NCI-H1048 (cell line): ENCODE measurements at places on chromosomes 12 and 14.
A peak's percentile ranks its signal among the peaks of the same experiment; 100 is the strongest.

DNA sequence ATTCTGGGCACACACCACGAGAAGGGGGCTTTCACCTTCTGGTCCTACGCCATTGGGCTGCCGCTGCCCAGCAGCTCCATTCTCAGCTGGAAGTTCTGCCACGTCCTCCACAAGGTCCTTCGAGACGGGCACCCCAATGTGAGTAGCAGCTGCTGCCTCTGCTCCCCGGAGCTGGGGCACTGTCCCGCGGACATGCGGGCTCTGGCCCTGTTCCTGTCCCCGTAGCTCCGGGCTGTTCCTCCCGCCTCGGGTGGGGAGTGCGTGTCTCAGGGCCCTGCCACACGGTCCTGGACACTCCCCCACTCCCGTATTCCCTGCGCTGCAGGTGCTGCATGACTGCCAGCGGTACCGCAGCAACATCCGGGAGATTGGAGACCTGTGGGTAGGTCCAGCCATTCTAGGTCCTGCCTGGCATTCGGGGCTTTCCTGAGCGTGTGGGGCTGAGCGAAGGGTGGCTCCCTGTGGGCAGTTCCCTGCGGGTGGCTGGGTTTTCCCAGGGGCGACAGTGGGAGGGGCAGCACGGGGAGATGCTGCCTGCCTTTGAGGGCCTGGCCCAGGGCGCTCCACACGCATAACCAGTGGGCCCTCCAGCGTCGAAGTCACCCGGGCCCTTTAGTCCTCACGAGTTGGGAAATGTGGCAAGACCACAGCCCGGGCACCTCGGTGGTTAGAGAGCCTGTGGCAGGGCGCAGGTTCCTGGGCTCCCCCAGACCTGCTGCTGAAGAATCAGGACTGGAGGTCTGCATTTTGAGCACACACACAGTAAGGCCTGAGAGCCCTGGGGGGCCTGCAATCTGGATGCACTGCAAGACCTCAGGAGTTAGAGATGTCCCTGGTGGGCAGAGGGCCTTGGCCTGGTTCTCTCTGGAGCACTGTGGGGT is 13.5 kb downstream of the HIP1R start:
- DNase-seq, result no peak

DNA sequence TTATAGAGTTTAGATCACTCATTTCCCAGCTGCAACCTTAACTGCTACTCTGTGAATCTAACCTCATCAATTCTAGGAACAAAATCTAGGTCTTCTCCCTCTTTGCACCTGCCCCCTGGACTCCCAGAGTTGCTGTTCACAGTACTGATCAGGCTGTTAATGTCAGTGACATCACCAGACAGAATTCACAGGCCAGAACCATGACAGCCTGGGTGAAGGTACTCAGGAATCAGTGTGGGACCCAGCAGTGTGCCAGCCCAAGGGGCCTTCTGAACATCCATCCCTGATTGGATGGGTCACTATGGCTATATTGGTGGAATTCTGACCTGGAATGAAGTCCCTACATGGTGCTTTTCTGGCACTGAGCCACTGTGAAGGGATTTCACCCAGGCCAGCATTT is 72.8 kb downstream of the CLMN start:
- no peak for DNase-seq

DNA sequence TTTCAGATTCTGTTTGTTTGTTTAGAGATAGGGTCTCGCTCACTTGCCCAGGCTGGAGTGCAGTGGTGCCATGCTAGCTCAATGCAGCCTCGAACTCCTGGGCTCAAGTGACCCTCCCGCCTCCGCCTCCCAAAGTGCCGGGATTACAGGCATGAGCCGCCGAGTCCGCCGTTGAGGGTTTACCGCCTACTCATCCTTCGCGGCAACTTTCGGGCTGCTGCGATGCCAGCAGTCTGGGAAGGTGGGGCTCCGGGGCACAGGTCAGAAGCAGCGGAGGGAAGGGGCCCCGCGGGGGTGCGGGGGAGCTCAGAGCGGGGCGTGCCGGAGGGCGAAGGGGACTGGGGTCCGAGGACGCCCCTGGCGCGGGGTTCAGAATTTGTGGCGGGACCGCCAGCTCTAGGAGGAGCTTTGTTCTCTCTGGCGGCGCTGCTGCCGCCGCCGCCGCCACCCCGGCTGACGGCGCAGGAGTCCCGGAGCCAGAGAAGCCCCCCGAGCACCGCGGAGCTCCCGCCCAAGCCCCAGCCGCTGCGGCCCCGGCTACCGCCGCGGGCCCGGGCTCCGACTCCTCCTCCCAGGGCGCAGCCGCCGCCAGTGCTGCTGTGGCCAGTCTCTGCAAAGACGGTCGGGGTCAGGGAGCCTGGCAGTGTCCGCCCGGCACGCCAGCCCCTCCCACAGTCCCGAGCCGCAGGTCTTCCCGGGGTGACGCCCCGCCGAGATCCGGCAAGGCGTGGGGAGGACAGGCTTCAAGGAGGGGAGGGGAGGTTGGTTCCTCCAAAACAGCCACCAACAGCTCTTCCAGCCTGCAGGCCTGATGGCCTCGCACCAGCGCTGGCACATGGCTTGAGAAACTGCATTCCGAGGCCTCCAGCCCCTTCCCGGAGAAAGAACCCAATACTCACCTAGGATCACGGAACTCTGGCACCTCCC is 10.9 kb upstream of the KRT77 start:
- no peak for DNase-seq

DNA sequence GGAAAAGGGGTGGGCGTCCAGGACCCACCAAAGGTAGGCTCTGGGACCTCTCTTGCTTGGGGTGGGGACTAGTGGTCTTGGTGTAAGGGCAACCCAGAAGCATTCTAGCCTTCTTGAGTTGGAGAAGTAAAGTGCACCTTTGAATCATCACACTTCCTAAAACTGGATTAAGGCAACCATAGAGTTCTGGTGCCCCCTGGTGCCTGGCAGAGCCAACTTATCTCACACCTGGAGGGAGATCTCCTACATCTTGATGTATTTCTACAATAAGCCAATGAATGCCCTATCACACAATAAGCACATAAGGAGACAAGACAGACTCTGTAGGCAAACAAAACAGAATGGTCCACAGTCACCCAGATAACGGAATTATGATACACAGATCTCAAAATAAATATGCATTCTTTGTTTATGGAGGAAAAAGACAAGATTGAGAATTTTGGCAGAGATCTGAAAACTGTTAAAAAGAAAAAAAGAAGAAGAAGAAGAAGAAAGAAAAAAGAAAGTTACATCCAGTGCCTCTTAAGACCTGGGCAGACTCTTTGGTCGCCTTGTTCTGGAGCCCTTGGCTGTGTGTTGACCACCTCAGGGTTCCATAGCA is 95.9 kb upstream of the PPP2R5C start:
- DNase-seq, result no peak

- DNase-seq, result no peak
Measured at GRCh38 chr14:86799244-86799647, 1193.7 kb downstream of the GALC start.

GRCh38 chr12:71282925-71283324 is 125.1 kb upstream of the TSPAN8 start:
- no peak for DNase-seq

- no peak for DNase-seq
Measured at GRCh38 chr12:42325326-42325652, 605 bp downstream of the ZCRB1 start.

DNA sequence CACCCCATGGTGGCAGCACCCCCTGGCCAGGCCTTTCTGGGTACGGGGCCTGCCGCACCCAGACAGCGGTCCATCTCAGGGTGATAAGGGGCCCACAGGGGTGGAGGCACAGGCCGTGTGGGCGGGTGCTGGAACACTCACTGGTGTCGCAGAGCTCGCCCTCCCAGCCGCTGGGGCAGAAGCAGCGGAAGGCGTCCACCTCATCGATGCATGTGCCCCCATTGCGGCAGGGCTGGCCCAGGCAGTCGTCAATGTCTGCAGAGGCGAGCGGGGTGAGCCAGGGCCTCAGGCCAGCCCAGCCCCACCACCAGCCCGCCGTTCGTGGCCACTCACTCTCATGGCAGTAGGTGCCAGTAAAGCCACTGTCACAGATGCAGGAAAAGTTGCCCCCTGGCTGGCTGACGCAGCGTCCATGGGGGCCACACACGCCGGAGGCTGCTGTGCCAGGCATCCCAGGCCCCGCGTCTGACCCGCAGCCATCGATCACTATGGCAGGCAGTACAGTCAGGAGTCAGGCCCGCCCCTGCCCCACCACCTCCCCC is 19.9 kb downstream of the JAG2 start:
- DNase-seq, result no peak

DNA sequence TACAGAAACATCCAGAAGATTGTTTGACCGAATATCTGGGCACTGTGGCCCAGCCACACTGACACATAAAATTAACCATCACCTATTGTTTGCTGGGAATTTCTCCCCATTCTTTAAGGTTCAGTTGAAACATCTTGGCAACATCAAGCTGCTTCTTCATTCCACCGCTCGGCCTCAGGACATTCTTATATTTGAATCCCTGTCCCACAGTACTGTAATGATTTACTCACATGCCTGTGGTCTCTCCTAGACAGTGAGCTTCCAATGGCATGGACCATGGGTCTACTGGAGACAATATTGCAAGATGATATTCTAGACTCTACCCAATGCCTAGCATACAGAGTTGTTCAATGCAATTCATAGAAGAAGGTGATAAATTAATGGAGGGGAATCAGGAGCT is 56.1 kb downstream of the EMP1 start:
- DNase-seq, result no peak

DNA sequence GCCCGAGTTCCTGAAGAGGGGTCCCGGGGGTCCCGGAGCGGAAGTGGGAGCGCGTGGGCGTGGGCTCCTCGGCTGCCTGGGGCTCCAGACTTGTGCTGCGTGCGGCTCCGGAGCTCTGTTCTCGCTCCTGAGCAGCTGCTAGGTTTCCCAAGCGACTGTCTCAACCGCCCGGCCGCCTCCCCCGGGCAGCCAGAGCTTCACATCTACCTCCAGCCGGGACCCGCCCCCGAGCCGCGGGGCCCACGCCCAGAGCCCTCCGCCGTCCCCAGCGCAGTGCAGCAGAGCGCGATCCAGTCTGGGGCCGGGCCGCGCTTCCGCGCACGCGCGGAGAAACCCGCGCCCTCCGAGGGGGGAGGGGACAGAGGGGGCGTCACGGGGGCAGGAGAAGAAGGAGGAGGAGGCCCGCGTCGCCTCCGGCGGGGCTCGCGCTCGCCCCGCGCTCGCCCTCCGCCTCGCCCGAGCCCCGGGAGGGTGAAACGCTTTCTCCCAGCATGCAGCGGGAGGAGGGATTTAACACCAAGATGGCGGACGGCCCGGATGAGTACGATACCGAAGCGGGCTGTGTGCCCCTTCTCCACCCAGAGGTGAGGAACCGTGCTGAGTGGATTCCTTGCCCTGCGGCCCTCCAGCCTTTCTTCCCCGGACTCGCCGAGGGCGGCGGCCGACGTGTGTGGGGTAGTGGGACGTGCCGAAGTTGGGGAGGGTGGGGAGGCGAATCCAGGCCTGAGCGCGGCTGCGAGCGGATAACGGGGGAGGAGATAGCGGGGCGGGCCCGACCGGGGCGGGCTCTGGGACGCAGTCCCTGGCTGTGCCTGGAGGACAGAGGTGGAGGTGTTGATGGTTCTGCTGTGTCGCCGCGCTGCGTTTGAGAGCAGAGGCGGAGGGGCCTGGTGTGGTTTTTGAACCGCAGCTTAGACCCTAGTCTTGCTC is at the start of gene ZDHHC17:
ZDHHC17 (plus strand) TSS at position 370 of the 930 bp plus-strand sequence; CDS start at position 492, 122 bp downstream.
- peak; percentile 72 for DNase-seq

GRCh38 chr14:51333299-51333698 is 93.3 kb downstream of the TMX1 start:
- DNase-seq, result no peak

DNA sequence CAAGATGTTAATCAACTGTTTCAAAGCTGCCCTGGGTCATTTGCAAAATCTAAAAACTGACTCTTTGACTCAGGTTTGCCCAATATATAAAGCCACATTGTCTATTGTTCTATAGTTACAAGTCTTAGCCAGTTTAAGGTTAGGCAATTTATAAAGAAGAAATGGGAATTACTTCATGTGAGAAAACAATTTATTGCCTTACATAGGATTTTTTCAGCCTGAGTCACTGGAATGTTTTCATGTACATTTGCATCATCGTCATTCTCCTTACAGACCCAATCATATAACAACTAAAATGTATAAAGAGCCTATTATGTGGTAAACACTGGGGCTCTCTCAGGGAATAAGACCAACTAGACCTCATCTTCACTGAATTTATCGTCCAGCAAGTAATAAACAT is 100.3 kb upstream of the PLEKHG7 start:
- peak; percentile 19 for DNase-seq

- no peak for DNase-seq
Measured at GRCh38 chr14:95097385-95097784, 59.9 kb downstream of the DICER1 start.

DNA sequence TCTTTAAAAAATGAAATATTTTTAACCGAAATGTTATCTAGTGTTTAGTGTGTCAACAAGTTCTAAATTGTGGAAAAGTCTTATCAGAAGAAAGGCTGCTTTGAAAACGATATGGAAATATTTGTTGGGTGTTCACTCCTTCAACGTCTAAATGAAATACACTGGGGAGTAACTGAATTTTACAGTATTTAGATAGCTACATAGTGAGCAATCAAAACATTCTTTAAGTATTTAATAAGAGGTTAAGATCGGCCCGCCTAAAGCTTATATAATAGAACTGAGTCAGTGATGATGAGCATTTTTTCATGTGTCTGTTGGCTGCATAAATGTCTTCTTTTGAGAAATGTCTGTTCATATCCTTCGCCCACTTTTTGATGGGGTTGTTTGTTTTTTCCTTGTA is 228.3 kb downstream of the RAD51B start:
- DNase-seq, result no peak

- DNase-seq, result no peak
Measured at GRCh38 chr12:31521964-31522363, 69.0 kb downstream of the DENND5B start.

- no peak for DNase-seq
Measured at GRCh38 chr12:19245666-19246065, 116.1 kb downstream of the PLEKHA5 start.

GRCh38 chr12:14185427-14186192 is 179.9 kb upstream of the ATF7IP start:
- DNase-seq, result peak; percentile 21

DNA sequence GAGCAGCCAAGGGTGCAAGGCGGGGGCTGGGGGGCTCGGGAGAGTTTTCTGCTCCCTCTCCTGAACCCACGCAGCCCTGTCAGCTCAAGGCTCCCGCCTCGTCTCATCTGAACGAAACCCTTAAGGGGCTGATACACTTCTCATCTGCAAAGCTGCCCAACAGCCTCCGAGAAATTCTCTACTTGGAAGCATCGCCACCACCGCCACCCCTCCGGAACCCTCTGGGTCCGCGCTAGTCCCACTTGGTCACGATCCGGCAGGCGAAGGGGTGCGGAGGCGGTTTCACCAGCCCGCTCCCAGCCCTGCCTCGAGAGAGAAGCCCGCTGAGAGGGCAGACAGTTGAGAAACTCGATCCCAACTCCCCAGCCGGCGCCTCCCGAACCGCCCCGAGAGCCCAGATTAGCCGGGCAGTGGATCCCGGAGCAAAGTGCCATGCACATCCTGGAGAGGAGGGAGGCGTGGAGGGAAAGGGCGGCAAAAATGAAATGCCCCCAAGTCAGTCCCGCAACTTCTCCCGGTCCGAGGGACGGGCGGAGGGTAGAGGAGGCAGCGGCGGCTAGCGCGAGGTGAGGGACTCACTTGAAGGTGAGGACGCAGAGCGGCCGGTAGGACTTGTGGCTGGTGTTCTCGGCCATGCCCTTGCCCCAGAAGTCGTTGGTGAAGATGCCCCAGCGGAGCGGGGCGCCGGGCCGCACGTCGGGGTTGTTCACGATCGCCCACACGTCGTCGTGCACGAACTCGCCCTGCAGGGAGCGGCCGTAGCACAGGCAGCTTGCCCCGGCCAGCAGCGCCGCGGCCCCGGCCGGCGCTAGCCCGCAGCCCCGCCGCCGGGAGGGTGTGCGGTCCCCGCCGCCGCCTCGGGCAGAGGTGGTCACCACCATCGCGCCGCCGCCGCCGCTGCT is 620 bp downstream of the TMTC1 start:
- DNase-seq, result no peak

GRCh38 chr12:99898645-99899044 is 86.1 kb downstream of the ANKS1B start:
- DNase-seq, result no peak
